ENCODE measurements at places on chromosomes 4 and X.

DNA sequence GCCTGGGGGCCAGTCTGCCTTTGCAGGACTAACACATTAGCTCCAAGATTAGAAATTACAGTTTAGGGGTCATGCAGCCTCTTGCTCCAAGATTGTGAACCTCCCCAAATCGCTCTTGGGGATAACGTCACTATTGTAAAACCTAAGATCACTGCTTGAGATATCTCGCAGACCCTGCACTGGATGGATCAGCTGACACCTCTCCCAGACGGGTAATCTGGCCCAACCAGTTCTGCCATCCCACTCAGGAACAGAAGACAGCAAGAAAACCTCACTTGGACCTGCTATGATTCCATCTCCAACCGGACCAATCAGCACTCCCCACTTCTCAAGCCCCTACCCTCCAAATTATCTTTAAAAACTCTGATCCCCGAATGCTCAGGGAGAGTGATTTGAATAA, 431.2 kb downstream of the GPM6A start:
- DNase-seq: no peak

- no peak for DNase-seq
These were observed 106.9 kb downstream of the MAML3 start for GRCh38 chr4:140047017-140047640.

DNA sequence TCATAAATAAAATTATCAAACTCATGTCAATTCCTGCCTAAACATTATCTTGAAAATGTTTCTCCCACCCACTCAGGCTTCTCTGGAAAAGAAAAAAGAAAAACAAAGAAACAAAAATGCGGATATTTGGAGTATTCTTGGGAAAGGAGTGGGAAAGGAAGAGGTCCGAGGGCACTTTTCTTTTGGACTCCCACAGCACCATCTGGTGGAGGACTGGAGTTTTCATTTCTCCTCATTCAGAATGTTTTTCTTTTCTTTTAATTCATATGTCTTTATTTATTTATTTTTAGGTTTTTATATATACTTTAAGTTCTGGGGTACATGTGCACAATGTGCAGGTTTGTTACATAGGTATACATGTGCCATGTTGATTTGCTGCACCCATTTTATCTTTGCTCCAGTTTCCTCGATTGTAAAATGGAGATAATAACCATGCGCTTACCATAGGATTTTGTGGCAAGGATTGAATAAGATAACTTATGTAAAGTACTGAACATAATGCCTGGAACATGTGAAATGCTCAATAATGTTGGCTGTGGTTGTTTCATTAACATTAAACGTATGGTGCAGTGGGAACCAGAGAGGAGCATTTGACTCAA, 8.0 kb upstream of the KCNE5 start:
- no peak for DNase-seq

DNA sequence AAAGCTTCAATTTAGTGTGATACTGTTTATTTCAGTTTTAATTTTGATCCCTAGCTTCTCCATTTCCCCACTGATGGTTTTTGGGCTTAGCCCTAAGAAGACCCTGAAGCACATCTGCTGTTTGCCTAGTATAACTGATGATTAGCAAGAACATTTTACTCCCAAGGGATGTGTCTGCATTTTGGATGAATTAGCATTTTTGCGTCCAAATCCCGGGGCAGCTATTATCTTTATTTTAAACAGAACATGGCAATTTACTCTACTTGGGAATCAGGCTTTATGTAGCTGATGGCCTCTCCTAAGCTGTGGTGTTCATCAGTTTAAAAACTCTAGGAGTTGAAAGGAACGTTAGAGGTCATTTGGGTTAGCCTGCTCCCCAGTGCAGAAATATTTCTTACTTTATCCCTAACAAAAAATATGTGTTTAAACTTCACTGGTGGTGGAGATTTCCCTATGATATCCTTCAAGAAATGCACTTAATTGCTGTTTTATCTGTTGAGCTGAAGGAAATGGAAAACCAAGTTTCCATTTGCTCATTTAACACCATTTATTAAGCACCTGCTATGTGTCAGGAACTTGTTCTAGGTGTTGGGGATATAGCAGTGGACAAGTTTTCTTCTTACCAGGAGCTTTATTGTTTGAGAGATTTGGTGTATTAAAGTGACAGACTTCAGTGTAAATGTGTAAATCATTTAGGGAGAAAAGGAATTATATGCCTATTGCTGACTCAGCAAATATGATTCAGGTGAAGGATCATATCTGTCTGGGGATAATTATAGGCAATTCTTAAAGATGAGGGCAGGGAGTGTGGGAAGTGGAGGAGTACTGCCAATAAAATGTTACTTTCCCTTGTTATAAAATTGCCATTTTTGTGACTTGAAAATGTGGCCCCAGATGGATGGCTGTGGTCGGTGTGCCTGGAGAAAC, 3.4 kb downstream of the SEPTIN11 start:
- DNase-seq: no peak

GRCh38 chrX:51665981-51666380, 16.6 kb downstream of the CENPVL2 start:
- DNase-seq: no peak

- no peak for DNase-seq
These were observed 286.0 kb upstream of the RASGEF1B start for GRCh38 chr4:81757691-81758090.

GRCh38 chr4:48295116-48295515, 25.5 kb upstream of the TEC start:
- no peak for DNase-seq

DNA sequence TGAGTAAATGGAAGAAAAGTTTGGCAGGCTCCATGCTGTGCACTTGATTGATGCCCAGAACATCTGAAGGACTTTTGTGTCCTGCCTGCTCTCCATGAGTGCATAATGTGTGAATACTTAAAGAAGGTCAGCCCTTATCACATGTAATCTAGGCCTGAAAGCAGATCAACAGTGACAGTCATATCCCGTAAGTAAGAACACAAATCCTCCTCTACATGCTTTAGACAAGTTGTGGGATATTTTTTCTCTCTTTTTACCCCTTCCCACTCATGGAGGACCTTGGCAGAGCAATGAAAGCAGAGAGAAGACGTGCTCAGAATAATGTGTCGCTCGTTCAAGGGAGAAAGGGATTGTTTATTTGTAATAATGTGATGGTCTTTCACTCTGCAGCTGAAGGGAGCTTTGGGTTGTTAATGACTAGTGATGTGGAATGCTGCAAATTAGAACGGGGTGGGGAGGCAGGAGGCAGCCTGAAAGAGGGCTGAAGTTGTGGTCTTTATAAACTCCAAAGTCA, 286.6 kb downstream of the BMPR1B start:
- no peak for DNase-seq

DNA sequence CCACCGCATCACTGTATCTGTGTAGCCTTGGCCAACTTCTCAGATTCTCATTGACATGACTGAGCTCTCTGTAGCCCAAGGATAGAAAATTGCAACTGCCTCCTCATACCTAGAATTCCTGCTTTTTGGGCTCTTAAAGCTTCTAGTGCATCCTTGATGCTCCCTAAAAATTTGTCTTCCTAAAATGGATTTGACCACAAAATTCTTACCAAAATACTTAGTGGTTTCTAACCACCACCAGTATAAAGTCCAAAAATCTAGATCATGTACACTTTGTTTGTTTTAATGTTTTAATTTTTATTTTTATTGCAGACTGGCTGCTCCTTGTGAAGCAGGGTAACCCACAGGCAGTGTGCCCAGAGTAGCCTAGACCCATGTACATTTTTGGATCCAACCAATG, 75.5 kb downstream of the TBC1D9 start:
- DNase-seq: no peak

- no peak for DNase-seq
These were observed 48.4 kb downstream of the PTTG2 start for GRCh38 chr4:38008571-38009021.

DNA sequence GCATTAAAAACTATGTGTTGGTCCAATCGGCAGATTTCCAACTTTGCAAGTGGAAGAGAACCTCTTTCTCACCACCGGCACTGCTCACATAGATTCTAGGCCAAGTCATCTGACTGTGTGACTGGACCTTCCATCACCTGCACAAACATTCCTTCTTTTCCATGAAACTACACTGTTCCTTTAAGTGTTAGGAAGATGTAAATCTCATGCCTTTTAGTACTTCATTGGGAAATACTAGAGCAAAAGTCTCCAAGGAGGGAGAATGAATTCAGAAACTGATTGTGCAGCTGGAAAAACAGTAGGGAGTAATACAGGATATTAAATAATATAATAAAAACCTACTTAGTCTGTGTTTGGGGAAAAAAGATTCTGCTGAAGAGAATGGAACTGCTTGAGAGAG, 238.2 kb downstream of the GPC3 start:
- DNase-seq: no peak

DNA sequence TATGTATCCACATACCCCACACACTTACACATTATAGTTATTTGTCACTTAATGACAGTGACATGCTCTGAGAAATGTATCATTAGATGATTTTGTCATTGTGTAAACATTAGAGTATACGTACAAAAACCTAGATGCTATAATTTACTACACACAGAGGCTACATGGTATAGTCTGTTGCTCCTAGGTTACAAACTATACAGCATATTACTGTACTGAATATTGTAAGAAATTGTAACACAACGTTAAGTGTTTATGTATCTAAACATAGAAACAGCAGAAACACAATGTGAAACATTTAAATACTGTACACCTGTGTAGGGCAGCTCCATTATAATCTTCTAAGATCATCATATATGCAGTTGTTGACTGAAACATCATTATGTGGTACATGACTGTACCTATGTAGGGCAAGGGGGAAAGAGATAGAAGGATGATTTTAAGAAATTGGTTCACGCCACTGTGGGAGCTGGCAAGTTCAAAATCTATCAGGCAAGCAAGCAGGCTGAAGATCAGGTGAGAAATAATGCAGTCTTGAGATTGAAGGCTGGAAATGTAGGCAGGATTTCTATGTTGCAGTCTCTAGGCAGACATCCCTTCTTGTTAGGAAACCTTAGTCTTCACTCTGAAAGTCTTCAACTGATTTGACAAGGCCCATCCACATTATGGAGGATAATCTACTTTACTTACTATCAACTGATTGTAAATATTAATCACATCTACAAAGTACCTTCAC, 78.0 kb upstream of the CPEB2 start:
- no peak for DNase-seq

- no peak for DNase-seq
These were observed 346.7 kb upstream of the SLIT2 start for GRCh38 chr4:19905024-19905423.

GRCh38 chr4:25002681-25003080, 28.1 kb downstream of the LGI2 start:
- no peak for DNase-seq

DNA sequence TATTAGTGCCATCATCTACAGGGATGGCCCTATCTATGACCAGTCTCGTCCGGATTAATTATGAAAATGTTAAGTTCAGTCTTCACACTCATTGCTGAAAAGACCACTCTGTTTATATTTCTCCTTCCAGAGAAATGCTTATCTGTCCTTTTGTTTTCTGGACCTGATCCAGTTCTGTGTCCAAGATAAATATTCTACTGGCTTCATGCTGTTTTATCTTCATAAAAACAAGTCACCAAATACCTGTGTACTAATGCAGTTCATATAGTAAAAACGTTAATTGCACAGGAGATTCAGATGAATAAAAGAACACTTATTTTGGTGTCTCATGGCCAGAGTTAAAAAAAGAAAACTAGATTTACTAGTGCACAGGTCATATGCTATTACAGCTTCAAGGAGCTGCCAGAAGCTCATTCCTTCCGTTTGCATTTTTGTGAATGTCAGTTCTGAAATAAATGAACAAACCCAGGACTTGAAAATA, 17.3 kb downstream of the FNIP2 start:
- DNase-seq: no peak

GRCh38 chrX:53082773-53083616, 828 bp downstream of the TSPYL2 start:
- DNase-seq: no peak

DNA sequence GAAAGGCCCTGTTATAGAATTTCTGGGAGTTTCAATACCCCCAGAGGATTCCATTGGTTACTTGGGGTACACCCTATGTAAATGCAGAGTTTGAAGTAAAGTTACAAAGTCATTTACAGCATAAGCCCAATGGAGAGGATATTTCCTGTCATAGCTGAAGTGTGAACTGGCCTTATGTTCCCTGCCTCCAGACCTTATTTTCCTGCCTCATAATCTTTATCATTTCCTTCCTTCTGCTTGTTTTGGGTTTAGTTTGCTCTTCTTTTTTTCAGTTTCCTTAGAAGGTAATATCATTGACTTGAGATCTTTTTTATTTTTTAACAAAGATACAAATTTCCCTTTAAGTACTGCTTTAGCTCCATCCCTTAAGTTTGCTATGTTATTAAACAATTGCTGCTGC, 85.4 kb downstream of the PPEF1 start:
- DNase-seq: no peak

GRCh38 chr4:87506974-87507701, 22.0 kb downstream of the SPARCL1 start:
- DNase-seq: no peak

DNA sequence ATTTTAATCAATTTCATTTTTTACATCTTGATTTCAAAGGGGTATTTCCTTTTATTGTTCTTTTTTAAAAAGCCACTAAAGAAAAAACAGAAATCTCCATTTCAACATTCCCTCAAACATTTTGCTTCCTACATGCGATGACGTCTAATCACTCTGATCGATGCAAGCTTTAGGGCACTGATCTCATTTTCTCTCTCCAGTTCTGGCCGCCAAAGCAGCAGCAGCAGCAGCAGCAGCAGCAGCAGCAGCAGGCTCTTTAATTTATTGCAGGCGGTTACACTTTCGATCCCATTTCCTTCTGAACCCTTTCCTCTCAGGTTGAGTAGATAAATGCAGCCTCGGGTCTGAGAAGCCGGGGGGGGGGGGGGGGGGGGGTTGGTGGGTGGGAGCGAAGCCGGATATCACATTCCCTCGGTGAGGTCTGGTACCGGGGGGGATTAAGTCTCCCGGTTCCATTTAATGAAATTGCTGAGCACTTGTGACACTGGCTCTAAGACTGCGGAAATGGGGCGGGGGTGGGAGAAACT, 3.4 kb upstream of the PCDH7 start:
- no peak for DNase-seq

- DNase-seq: no peak
These were observed 328.5 kb downstream of the PPP3CA start for GRCh38 chr4:101018836-101019235.
